GM10248 (cell line): ENCODE measurements at places on chromosomes 2 and 18.

- no peak for DNase-seq
Measured at GRCh38 chr2:217902379-217903141, 100.2 kb downstream of the TNS1 start.

DNA sequence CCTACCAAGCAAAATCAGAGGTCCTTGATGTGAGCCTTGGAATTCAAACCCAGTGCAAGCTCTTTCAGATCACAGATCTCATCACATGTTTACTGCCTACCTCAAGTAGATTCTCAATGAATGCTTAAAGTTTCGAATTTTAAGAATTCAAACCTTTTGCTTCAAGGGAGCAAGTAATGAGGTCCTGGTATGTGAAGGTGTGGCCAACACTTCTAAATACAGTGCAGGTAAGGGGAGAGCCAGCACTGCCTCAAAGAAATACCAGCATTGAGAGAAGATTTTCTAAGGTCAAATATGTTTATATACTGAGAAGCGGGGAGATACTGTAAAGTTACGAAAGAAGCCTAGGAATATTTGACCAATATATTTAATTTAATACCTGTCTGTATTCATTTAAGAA lies 19.7 kb upstream of the RNF152 start:
- DNase-seq = no peak

DNA sequence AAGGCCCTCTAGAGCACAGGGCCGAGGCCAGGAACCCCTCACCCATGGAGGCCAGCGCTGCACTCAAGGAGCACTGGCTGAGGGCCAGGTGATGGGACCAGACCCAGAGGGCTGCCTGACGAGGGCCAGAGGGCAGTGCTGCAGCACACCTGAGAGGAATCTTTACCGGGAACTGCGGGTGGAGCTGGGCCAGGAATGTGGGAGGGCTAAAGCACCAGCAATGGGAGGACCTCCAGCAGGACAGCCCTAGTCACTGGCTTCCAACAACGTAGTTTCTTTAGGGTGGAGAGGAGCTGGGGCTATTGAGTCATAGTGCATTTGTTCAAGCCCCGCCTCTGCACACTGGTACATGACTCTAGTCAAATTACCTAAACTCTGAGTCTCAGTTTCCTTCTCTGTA lies 143.4 kb downstream of the TMEM17 start:
- DNase-seq = peak; percentile 62

- DNase-seq = peak; percentile 58
Measured at GRCh38 chr2:29314816-29315571, 199.8 kb downstream of the CLIP4 start.

GRCh38 chr2:224976629-224977525 lies 65.4 kb downstream of the DOCK10 start:
- DNase-seq = no peak

- DNase-seq = no peak
Measured at GRCh38 chr2:236826606-236827156, 257.1 kb downstream of the ACKR3 start.

DNA sequence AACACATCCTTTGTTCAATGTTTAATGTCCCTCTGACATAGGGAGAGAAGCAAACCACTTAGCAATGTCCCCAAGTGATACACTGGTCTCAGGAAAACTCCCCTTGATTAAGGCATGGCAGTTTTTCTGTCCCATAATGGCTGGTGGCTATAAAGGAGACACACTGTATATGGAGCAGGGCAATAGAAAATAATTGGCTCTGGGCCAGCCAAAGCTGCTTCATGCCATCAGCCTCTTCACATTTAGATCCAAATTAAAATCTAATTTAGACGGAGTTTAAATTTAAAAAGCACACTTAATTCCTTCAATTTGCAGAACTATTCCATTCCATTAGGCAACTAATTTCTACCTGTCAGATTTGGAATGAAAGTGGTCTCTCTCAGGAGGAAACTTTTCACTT lies 638.1 kb downstream of the DSC3 start:
- DNase-seq = no peak

- DNase-seq = no peak
Measured at GRCh38 chr2:159916511-159916910, 118.5 kb upstream of the CD302 start.

GRCh38 chr2:105248316-105249070 lies 7.0 kb downstream of the GPR45 start:
- no peak for DNase-seq

GRCh38 chr2:69086466-69086865 lies 73.5 kb downstream of the ANTXR1 start:
- DNase-seq = no peak

GRCh38 chr18:72651033-72651432 lies 106.9 kb upstream of the CBLN2 start:
- DNase-seq = no peak

GRCh38 chr2:44397447-44398175 lies 35.9 kb downstream of the CAMKMT start:
- no peak for DNase-seq

- DNase-seq = no peak
Measured at GRCh38 chr18:72342933-72343332, 201.2 kb downstream of the CBLN2 start.

DNA sequence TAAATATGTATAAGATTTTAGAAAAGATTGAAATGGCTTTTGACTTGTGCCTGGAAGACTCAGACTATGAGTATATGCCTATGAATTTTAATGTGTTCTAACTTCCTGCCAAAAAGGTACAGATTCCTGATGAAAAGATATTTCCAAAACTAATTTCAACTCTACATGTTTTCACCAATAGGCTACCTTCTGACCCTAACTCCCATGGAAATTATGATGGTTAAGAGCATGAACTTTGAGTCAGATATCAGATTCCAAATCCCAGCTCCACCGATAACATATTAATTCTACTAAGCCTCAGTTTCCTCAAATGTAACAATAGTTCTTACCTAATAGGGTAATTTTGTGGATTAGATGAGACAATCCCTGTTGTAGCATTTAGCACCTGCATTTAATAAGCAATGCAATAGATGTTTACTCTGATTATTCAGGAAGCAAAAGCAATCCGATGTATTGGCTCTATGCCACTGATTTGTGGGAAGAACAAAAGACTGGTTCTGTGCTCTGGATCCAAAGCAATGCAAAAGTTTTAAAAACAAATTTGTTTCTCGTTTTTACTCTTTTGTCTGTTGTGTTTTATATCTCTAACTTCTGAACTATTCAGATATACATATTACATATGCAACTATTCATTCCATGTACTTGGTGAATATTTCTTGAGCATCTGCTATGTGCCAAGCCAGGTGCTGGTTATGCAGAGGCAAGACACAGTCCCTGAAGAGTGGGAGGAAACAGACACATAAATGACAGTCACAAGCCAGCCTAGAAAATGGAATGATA lies 115.4 kb downstream of the GATA6 start:
- no peak for DNase-seq

- DNase-seq = no peak
Measured at GRCh38 chr2:138028538-138028937, 64.3 kb downstream of the HNMT start.

GRCh38 chr2:96241900-96242611 lies 23.7 kb downstream of the TMEM127 start:
- DNase-seq = peak; percentile 73

DNA sequence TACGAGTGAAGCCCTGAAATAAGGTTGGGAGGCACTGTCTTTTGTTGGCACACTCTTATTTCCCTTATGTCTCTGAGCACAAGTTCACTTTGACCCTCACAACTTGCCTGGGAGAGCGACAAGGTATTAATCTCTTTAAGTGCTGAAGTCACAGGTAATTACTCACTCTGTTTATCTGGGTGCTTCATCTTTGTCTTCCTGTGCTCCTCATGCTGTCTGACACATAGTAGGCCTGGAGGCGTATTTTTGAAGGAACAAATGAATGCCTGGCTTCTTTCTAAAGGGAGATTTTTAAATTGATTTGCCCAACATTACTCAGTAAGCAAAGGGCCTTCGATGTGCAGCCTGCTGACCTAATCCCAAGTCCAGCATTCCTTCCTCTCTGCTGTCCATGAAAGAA lies 507.1 kb upstream of the TNP1 start:
- DNase-seq = no peak
